Stimulated activated CD8-positive, alpha-beta memory T cell treated with anti-CD3 and anti-CD28 coated beads, Interleukin-4, amount 100 ng/mL, for 1 hour (primary cell): ENCODE measurements at places on chromosomes 2 and 18.

GRCh38 chr2:188122985-188123384, 168.7 kb upstream of the GULP1 start:
- no peak for DNase-seq

DNA sequence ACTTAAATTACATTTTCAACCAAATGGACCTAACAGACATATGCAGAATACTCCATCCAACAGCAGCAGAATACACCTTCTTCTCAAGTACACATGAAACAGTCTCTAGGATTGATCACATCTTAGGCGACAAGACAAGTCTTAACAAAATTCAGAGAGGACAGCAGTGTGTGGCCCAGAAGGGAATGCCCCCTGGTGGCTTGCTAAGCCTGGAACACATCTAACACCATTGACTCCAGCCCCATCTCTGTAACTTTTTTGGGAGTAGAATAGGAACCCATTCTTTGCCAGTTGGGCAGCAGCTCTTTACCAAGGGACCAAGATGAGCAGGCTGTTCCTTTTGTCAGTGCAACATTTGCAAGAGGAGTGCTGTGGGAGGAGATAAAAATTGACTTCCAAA, 249.9 kb downstream of the PLCL1 start:
- DNase-seq: no peak

GRCh38 chr2:5777131-5777535, 84.9 kb downstream of the SOX11 start:
- no peak for DNase-seq

DNA sequence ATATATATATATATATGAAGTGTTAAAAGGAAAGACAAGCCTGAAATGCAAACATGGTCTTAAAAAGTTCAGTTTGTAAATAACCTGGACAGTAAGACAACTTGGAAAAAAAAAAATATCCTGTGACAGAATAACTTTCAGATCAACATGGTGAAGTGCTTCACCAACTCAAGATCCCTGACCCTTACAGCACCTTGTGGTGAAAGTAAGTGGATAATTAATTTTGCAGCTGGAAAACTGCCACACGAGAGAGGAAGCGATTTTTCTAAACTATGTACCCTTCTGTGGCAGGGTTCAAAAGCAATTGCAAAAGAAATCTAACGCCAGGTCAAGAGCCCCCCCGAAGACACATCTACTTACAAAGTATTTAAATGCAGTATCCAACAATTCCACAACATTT, 95.8 kb downstream of the PAX3 start:
- no peak for DNase-seq

DNA sequence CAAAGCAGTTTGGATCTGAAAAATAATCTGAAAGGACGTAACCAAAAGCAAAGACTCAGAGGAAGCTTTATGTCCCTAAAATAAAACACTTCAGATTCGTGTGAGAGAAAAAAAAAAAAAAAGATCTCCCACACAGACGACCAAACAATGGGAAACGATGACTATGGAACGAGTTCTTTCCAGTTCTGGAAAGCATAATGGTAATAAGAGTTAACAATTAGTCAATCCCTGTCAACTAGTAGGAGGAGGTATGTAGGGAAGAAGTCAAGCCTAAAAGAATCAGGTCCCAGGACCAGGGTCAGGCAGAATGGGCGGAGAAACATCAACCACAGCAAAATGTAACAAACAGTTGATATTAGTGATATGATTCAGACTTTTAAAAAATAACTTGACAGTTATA, 170.3 kb upstream of the SETBP1 start:
- DNase-seq: no peak

DNA sequence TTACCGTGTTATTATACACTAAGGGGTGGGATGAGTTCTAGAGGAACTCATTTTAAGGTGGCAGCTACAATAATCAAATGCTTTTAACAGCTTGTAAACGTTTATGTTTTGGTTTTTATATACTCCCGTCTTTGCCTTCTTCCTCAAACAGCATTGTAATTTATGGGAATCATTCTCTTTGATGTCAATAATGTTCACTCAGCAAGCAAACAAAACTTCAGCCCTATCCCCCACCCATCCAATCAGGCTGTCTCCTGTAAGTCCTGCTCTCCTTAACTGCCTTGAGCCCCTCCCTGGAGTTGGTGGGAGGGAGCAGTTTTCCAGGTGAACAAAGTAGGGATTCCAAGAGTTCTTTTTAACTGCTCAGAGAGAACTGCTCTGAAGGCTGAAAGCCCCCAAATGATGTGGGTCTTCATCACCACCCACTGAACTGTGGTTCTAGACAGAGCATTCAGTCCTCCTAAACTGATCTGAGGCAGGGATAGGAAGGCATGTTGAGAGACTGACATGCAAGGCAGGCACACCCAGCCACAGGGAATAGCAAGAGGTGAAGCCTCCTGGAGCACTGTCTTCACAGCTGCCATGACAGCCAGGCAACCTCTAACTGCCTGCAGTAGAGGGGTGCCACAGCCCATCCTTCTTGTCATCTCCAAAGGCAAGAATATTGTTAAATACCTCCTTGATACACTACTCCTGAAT, 17.5 kb downstream of the MYO5B start:
- no peak for DNase-seq

DNA sequence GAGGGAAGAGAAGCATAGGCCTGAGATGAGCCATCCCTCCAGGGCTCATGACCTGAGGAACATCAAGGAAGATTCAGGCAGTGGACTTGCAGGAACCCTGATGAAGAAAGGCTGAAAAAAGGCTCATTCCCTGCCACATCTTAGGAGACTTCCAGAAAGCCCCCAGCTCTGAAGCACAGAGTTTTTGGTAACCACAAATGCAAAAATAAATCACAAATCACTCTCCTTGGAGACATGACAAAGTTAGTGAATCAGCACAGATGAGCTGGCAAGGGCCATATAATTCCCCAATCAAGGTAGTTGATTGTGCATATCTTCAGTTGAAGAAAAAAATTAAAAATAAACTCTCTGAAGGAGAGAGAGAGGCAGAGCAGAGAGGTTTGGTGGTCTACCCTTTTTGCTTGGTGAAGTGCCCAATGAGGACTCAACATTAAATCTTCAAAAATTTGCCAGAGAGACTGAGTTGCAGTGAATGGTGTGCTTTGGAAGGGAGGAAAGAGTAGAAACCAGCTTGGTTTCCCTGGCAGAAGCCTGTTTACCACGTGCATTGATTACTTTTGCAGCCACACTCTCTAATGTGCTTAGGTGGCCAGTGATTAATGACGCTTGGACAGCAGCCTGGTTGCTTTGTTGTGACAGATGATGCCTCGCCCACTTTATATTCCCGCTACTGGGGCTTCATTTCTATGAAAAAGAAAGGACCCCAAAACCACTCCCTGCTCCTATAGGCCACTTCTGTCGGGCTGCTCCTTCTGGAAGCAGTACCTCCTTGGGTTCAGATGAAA, 257.4 kb upstream of the SLC14A2 start:
- no peak for DNase-seq

- DNase-seq: no peak
Measured at GRCh38 chr18:3885209-3885792, 435.3 kb downstream of the TGIF1 start.

DNA sequence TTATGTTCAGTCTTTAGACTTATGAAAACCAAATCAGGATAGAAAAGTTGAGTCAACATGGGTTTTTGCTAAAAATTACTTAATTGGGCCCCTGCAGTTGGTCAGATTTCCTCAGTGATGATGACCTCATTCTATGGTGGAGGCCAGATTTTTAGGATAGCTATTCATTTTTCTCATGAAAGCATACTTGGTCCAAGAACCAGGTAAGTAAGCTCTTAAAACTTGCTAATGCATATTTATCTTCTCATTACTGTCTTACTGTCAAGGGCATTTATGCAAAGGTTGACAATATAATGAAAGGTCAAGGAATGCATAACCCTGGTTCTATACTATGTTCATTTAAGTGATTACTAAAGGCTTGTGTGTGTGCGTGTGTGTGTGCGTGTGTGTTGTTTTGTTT, 650.6 kb downstream of the SATB2 start:
- DNase-seq: no peak

- no peak for DNase-seq
Measured at GRCh38 chr18:46257366-46257765, 153.2 kb downstream of the HAUS1 start.

GRCh38 chr2:185202945-185203528, 535.6 kb upstream of the FSIP2 start:
- DNase-seq: no peak

GRCh38 chr2:8522687-8523086, 159.2 kb upstream of the ID2 start:
- no peak for DNase-seq

- DNase-seq: no peak
Measured at GRCh38 chr18:48877941-48878340, 72.8 kb downstream of the SMAD7 start.

DNA sequence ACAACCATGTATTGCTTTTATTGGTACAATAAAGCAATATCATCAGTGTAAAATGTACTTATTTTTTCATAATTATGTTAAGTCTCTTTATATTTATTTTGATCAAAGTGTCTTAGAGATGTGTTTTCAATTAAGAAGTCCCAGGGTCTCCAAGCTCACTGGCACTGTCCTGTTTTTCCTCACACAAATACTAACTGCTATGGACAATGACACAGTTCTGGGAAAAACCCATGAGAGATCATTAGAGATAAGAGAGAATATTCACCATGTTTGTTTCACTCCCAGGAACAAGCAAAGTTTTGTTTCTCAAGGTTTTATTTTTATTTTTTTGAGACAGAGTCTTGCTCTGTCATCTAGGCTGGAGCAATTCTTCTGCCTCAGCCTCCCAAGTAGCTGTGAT, 38.7 kb downstream of the E2F6 start:
- no peak for DNase-seq

- no peak for DNase-seq
Measured at GRCh38 chr18:67766930-67767329, 250.4 kb upstream of the DSEL start.

- DNase-seq: no peak
Measured at GRCh38 chr2:45167920-45168629, 158.8 kb upstream of the SIX2 start.

DNA sequence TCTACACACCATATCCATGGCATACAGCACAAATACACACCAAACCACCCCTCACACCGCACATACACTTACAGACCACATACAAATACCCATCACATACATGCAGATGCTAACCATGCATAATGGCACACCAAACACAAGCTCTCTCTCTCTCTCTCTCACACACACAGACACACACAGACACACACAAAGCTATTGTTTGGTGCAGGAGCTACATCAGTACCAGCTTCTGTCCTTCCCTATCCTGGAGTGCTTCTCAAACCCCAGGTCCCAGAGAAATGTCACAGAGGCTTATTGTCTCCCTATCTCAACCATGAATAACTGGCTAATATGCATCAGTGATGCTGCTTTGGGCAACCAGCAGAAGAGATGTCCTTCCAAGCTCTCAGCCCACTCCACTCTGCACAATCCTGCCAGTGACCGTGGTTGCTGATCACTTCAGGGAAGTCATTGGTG, 36.5 kb upstream of the ST3GAL5 start:
- DNase-seq: no peak

GRCh38 chr2:239189711-239190131, 211.1 kb downstream of the HDAC4 start:
- DNase-seq: no peak

DNA sequence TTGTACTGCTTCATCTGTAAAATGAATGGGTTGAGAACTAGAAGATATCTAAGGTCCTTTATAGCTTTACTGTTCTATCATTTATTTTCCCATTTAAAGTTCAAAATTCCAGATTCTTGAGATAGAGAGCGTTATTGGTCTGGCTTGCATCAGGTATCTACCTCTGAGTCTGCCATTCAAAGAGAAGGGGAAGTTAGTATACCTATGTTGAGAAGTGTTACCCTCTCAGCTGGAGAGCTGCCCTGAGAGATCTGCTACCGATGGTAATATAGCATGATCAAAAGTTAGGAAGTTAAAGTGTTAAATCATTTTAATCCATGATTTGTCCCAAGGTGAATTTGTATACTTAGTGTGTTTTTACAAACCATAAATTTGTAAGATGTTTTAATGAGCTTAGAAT, 7.4 kb downstream of the EPC2 start:
- no peak for DNase-seq

DNA sequence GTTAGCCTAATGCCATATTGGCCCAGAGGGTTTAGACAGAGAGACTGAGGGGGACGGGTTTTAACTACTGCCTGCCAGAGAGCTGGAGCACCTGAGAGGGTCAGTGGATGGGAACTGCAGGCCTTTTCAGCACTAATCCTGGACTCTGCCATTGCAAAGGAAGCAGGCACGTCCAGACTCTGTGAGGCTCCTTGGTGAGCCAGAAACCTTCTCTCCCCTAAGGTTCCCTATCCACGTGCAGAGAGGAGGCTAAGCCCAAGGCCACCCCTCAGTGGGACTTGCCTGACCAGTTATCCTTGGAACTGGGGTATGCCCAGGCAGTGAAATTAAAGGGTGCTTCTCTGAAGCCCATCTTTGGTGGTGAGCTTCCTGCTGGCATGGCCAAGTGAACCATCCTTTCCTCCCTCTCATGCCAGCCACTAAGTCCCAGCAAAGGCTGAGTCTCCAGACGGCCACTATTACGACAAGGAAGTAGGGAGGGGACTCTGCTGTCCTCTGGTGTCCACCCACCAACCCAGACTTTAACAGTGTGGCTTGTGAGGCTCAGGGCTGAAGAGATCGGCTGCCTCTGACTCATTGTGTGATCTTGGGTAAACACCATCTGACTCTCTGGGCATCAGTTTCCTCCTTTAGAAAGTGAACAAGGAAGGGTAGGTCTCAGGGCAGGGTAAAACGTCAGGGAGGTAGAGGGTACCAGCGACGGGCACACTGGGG, 3.9 kb upstream of the MLPH start:
- no peak for DNase-seq

GRCh38 chr2:6186332-6187151, 494.4 kb downstream of the SOX11 start:
- DNase-seq: no peak

DNA sequence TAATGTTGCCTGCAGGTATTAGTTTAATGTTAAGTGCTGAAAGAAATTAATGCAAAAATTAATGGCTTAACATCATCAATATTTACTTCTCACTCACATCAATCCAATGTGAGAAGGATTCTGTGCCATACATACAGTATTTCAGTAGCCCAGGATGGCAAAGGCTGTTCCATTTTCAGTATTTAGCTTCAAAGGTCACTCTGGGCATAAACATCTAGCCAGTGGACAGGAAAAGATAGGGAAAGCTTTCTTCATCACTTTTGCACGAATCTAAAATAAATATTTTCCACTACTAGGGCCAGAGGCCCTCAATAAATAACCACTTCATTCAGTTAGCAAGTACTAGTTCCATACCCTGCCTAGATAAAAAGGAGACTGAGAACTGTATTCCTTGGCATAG, 236.3 kb upstream of the VWC2L start:
- no peak for DNase-seq

DNA sequence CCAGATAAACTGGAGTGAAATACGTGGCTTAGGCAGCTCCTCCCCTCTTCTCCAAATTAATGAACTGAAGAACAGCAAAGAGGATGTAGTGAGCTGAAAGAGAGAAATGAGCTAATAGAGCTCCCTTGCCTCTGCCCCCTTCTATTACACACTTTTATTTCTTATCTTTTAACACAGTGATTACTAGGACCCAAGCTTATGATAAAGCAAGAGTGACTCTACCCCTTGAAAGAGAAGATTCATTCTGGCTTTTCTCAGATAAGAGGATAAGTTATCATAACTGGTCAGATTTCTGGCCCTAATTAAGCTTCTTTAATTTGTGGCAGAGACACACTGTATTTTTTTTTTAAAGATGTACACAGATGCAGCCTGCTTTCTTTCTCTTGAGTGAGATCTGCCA, 102.2 kb downstream of the MSTN start:
- no peak for DNase-seq
